ENCODE measurements at places on chromosomes 7 and 10.

DNA sequence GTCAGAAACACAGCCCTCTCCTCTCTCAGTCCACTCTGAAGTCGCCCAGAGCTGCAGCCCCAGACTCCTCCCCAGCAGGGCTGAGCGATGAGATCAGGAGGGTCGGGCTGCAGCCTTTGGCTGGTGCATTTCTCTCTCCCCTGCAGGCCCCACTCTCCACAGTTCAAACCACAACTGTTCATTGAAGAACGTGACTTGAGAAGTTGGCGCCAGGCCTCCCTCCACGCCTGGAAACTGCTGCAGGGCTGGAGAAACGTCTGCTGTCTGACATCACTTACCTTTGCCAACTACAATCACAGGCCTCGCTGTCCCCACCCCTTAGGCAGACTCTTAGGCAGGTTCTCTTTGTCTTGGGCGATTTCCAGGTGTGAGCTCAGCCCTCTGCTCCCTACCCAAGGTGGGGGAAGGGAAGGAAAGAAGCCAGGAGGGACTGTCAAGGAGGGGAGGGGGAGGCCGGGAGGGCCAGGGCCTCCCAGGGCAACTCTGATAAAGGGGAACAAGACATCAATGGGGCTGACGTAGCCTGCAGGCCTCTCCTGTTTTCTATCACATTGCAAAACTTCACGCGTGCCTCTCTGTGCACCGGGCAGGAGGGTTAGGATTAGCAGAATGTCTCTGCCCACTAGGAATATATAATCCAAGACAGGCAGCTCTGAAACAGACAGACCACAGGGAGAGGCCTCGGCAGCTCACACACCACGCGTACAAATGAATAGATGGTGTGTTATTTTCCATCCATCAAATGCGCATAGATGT is 32.7 kb downstream of the CALML5 start:
- no peak for DNase-seq

DNA sequence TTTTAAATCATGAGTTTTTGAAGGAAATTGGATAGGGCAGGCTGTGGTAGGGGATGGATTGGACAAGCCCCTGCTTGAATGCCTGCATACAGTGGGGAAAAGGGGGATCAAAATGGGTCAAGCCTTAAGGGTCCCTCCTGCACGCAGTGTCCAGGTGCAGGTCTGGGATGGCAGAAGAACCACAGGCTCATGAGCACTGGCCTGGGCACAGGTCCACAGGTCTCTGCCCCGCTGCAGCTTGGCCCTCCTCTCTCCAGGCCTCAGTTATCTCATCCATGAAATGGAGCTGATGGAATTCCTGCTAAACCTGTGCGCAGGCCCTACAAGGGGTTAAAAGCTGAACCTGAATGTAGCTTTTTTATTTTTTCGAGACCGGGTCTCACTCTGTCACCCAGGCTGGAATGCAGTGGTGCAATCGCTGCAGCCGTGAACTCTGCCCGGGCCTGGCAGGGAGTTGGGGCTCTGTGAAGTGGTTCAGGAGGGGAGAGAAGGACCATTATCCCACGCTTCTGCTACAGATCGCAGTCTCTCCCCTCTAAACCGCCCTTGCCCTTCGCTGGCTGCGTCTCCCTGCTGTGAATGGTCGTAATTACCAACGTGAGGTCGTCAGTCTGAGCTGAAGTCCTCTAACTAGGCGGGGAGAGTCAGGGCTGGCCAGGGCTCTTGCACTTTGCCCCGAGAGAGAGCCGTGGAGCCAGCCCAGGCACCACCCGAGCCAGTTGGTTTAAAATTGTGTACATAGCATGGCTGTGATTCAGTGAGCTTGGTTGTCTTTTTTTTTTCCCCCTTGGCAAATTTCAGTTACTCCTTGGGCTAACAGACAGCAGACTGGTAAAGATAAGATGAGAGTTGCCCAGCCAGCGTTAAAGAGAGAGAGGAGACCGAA is 77.5 kb upstream of the GTF2I start:
- no peak for DNase-seq

- DNase-seq, result no peak
Observed at GRCh38 chr10:6487920-6488319, 92.2 kb downstream of the PRKCQ start.

DNA sequence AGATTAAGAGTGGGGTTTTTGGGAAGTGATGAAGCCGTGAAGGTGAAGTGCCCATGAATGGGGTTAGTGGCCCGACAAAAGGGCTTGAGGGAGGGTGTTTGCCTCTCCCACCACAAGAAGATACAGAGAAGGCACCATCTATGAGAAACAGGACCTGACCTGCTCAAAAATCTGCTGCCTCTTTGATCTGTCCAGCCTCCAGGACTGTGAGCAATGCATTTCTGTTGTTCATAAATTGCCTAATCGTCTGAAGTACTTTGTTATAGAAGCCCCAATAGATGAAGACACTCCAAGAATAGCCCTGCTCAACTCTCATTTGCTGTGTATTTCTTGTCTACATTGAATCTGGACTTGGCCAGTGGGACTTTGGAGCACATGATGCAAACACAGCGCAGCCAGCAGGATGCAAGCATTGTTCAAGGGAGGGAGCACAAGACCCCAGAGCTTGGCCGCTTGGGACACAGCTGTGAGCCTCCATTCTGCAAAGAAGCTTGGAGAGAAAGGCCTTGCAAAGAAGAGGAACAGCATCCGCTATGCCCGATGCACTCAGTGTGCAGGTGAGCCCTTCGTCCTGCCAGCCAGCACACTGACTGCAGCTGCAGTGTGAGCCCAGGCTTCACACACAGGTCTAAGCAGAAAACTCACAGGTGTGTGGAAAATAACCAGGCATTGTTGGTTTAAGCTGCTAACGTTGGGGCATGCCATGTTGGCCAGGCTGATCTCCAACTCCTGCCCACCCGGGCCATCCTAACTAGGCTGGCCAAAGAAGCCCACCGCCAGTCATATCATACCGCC is 73.2 kb upstream of the KLF6 start:
- DNase-seq, result no peak

- no peak for DNase-seq
Observed at GRCh38 chr10:71378336-71379117, 18.2 kb upstream of the CDH23 start.

DNA sequence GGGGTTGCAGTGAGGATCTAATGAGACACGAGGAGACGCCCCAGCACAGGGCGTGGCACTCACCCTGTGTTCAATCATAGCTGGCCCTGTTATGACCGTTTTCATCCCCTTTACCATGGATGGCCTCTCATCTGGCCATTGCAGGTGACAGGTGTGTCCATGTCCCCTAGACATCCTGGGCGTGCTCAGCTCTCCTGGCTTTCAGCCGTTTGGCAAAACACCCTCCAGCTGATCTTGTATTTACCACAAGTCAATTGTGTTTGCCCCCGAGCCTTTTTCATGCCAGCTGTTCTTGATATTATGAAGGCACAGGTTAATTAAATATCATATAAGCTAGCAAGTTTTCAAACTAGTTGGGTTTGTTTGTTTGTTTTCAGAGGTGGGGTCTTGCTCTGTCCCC is 97.1 kb downstream of the CHST15 start:
- DNase-seq, result no peak

DNA sequence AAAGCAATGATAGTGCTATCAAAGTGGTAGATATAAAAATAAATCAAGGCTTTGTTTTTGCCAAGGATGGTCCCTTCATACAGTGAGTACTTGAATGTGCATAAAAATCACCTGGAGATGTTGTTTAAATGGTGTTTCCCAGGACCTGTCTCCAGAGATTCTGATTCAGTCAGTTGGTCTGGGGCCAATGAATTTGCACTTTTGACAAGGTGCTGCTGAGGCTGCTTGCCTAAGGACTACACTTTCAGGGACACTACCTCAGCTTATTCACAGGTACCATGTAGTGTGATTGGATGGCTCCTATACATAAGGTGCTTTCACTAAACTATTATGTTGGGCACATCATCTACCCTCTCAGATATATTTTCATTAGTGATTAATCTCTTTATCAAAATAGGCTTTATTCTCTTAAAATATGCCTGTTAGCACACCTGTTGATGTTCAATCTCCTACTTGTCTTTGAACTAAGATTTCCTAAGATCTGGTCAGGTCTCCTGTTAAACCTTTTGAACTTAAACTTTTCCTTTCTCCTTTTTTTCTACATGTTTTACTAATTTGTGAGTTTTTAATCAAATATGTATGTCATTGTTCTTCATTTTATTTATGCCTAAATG is 24.3 kb downstream of the CAPZA2 start:
- DNase-seq, result no peak

DNA sequence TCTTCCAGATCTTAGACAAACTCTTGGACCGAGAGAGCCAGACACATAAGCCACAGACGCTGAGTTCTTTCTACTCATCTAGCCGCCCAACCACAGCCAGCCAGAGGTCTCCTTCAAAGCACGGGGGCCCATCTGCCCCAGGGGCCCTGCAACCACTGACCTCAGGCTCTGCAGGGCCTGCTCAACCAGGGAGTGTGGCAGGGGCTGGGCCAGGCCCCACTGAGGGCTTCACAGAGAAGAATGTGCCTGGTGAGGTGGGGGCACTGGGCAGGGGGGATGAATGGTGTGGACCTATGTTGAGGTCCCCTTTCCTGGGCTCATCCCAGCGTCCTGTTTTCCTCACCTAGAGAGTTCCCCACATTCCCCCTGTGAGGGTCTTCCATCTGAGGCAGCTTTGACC is 11.4 kb downstream of the ZSWIM8 start:
- no peak for DNase-seq

GRCh38 chr10:69359594-69359993 is 57.1 kb downstream of the TACR2 start:
- no peak for DNase-seq

DNA sequence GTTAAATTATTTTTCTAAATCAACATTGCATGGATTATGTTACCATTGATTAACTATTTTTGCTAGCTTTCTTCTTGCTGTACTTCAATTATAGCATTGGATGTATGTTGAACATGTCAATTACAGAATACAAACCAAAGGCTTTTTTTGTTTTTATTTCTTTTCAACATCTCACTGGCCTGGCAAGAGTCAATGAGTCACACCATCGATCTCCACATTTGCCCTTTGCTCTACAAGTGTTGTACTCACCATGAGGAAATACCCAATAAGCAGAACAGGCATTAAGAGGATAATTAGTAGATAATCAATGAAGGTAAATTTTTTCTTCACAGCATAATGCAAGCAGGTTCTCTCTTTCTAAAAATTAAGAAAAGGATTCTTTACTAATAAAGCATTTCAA is 23.3 kb downstream of the ANKRD22 start:
- no peak for DNase-seq

DNA sequence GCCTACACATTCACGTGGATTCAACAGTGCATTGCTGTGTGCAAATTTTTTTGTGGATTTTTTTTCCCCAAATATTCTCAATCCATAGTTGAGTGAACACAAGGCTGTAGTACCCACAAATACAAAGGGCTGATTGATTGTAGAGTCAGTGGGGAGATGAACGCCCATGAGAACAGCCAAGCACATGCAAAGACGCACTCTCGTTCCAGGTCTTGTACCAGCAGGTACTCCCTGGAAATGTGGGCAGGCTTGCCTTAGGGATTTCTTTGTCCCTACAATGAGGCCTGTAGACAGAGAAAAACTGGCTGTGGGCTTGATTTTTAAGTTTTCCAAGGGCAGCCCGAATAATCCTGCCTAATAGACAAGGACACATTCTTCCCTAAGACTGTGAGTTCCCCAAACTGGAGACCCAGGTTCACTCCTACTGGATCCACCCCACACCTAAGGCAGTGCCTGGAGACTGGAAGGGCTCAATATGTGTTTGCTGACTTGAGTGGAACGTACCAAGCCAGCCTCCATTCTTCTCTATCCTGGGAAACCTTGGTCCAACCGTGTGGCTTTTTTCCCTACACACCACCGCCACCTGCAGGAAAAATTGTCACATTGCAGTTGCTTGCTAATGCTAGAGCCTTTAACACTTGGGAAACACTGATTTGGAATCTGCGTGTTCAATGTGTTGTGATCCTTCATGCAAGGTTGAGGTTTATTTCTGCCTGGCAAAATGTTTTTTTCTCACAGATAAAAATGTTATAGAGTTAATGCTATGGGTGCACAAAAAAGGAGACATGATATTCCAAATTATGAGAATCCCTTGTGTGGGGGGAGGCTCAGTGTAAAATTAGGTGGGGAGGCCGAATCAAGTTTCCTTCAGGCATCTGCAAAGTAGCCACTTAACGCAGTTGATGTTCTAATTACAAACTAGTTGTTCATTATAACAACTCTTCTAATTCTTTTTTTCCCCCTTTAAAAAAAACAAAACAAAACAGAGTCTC is 49.3 kb downstream of the PPP1R17 start:
- no peak for DNase-seq

- no peak for DNase-seq
Observed at GRCh38 chr7:121519548-121520521, 123.7 kb upstream of the FAM3C start.

DNA sequence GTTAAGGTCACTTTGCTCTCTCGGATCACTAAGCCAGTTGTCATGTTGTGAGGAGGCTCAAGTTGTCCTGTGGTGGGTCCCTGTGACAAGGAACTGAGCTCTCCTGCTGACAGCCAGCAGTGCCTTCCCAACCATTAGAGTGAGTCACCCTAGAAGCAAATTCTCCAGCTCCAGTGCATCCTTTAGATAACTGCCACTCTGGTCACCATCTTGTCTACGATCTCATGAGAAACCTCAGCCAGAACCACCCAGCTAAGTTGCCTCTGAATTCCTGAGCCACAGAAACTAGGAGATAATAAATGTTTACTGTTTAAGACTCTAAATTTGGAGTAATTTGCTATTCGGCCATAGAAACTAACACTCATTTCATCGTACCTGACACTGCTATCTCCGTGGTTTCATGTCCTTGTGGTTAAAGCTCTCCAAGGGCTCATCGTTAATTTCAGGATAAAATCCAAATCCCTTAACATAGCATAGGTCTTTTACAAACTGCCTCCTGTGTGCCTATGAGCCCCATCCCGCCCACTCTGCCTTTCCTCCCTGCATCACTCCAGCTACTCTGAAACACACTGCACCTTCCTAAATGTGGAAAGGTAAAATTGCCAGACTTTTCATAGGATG is 56.5 kb upstream of the WIPF3 start:
- DNase-seq, result no peak

- no peak for DNase-seq
Observed at GRCh38 chr10:44755481-44755880, 155.7 kb upstream of the TMEM72 start.

GRCh38 chr10:64071218-64071617 is 550.0 kb downstream of the REEP3 start:
- no peak for DNase-seq

DNA sequence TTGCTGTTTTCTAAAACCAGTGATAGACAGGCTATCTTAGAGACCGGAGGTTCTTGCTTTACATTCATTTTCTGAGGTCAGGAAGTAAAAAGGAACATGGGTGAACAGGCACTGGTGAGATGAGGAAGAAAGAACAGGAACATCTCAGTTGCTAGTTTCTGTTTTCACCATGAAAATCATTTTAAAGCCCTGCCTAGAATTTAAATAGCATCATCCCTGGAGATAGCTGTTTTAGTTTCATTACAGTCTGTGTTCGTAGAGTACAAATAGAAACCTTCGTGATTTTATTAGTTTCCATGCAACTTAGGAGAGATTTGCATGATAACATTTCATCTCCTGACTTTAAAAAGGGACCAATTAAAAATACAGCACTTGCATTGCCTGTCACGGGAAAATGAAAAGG is 14.7 kb downstream of the KCNMA1 start:
- no peak for DNase-seq
